ENCODE measurements at places on chromosomes 2 and 18.
A peak's percentile ranks its signal among the peaks of the same experiment; 100 is the strongest.

DNA sequence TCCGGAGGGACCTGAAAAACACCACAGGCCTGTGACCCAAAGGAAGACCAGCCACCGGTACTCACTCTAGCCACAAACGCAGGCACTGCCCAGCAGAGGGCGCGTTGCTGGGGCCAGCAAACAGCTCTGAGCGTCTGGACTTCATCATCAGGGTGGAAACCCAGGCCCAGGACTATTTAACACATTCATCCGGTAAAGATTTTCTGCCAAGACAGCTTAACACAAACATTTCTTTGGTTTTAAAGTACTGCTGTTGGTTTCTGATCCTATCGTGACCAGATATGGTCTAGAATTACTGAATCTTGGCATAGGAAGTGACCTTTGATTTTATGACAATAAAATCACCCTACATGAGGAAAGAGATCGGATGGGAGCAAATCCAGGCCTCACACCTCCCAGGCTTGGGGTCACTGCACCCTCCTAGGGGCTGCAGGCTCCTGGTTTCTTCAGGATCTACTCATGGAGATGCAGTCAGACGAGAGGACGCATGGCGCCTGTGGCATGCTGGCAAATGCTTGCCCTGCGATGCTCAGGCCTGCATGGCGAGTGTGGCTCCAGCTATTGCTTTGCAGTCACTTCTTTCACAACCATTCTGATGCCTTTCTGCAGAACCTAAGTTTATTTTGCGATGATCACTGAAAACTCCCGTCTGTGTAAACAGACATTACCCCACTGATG lies 130.4 kb downstream of the COL4A4 start:
- DNase-seq, result peak; percentile 22

DNA sequence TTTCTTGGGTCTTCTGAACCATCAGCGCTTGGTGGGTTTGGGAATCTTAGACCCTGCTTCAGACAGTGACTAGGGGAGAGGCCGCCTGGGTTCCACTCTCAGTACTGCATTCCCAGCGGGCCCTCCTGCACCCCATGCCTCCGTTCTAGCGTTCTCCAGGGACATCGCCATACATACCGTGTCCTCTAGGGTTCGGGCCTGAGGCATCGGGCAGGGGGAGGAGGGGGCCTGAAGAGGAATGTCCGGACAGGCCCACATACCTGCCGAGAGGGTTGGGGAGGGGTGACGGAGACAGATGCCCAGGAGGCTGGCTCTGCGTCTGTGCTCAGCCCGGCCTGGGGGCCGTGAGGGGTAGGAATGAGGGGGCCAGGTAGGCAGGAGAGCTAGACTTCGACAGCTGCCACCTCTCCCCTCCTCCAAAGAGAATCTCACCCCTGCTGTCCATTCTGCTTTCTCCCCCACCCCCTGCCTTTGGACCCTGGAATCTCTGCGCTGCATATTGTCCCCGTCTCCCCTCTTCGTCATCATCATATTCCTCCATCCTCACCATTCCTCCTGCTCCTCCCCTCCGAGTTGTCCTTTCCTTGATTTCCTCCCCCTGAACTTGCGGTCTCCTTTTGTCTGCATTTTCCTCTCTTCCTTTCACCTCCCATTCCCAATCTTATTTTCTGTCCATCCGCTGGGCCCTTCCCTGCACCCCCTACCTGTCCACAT lies 7.8 kb upstream of the WNT10A start:
- no peak for DNase-seq

DNA sequence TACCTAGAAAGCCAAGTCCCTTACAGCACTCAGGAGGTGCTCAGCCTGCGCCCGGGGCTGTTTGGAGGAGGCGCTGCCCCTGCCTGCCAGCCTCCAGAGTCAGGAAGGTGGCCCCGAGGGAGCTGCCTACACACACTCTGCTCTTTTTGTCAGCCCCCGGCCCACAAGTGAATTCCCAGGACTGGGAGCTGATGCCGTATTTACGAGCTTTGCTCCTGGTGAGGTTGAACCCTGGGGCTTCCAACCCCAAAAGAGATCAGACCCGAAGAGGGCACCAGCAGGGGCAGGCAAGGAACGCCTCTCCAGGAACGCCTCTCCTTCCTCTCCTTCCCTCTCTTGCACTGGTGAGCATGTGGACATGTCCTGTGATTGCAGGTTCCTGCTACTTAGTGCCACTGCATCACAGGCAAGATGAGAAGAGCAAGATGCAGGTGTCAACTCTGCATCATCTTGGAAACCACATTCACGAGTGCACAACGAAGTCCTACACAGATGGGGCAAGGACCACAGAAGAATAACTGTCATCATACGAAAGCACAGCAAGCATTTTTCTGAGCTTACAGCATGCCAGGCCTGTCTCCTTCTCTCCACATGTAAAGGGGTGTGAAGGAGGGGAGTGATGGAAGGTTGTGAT lies 126.7 kb downstream of the NDUFA10 start:
- DNase-seq, result no peak

- DNase-seq, result no peak
Observed at GRCh38 chr2:72083751-72084583, 63.7 kb downstream of the CYP26B1 start.
